Activated naive CD4-positive, alpha-beta T cell treated with anti-CD3 and anti-CD28 coated beads, Interleukin-2, amount 50 U/mL, for 72 hours (primary cell): ENCODE measurements at places on chromosomes 2 and 18. TPM values are rescaled to one million over a fixed set of nuclear protein-coding genes. Genes with fewer than 3 reads are reported as not detected.

The ZNF513 gene
- 10.7 TPM for total RNA-seq

The AQP4 gene
- not detected for total RNA-seq

The APOB gene
- not detected for total RNA-seq

The CWC22 gene
- 21.4 TPM for total RNA-seq

The GPR35 gene
- 7.9 TPM for total RNA-seq

The TEKT4 gene
- not detected for total RNA-seq

The ABCG5 gene
- not detected for total RNA-seq

GRCh38 chr2:241788135-241788534, 11.5 kb downstream of the GAL3ST2 start:
- no peak for DNase-seq

- no peak for DNase-seq
Measured at GRCh38 chr2:38284971-38285370, 92.1 kb downstream of the ATL2 start.

- no peak for DNase-seq
Measured at GRCh38 chr18:8658858-8659485, 46.4 kb upstream of the MTCL1 start.

- DNase-seq: no peak
Measured at GRCh38 chr2:223469270-223470046, 132.7 kb downstream of the SCG2 start.

DNA sequence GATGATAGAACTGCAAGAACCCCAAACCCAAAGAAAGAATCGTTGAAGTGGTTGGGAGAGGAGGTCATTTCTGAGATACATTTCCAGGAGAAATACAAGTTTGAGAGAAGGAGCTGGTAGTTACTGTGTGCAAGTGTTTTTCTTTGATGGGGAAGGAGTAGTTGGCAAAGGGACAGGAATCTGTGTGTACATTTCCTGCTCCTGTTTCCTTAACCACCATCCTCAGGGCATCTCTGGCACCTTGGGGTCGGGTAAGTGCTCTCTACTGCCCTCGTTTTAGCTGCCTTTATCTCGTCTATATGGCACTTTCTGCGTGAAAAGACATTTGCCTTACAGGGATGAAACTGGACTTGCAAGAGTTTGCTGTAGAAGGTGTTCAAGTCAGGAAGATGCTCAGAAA, 27.3 kb downstream of the CDC42EP3 start:
- DNase-seq: no peak

DNA sequence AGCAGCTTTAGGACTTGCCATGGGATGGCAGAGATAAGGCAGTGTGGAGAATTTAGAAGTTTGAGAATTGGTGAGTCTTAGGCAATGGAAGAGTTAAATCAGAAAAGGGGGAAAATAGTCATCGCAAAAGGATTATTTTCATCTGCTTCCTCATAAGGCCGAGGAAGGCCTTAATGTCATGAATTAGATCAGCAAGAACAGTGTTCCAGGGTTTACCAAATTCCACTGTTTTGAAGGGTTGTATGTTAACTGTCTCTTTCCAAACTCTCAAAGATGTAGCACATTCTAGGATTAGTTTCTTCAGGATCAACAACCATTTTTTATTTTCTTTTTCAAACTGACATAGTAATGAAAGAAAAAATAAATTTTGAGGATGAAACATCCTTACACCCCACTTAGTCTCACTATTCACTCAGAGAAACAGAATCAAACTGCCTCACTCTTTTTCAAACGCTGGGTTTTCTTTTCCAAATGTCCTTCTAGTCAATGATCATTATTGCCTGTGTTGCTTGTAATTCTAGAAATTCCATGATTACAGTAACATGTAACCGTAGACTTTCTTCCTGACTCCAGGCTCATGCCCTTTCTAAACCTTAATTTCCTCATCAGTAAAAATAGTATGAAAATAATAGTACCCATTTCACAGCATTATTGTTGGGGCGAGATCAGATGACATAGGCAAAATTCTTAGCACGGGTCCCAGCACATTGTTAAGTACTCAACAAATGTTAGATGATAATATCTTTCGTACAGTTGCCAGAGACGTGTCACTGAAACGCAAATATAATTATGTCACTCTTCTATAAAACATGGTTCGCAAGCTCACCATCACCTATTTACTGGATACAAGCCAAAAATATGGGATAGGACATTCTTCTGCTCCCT, 23.6 kb downstream of the ZEB2 start:
- no peak for DNase-seq

DNA sequence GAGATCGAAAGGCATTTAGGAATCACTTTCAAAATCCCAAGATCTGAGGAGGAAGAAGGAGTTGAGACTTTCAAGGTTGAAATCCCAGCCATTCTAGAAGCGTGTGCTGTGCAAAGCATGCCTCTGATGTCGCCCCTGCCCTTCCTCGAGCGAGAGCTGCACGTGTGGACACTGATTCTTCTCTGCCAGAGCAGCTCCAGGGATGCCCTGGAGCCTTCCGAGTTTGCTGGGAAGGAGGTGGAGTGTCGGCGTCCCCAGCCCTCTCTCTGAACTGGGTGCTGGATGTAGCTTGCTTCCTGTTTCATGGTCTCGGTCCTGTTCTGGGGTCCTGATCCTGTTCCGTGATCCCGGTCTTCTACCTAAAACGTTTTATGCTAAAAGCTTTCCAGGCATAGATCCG, 76.1 kb downstream of the TWIST2 start:
- no peak for DNase-seq

- no peak for DNase-seq
Measured at GRCh38 chr2:187574969-187575750, 20.9 kb upstream of the TFPI start.

- no peak for DNase-seq
Measured at GRCh38 chr18:79520478-79521390, 125.0 kb downstream of the NFATC1 start.

- no peak for DNase-seq
Measured at GRCh38 chr2:85447222-85447585, 28.7 kb downstream of the SH2D6 start.

GRCh38 chr2:136022396-136023146, 37.1 kb upstream of the DARS1 start:
- no peak for DNase-seq

DNA sequence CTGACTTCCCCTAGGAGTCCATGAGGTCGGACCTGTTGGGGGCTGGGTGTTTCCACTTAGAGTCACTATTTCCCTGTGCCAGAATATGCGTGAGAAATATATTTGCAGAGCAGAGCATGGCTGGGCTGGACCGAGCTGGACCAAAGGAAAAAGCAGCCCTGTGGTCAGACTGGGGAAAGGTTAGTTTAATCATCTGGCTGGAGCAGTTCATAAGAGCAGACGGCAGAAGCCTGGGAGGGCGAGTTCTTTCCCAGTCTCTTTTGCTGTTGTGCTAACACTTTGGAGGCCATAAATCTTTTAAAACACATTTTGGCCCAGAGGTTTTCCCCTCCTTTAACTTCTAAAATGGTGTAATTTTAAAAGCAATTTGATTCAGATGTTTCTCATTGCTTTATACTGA, 66.5 kb downstream of the GLI2 start:
- DNase-seq: no peak

DNA sequence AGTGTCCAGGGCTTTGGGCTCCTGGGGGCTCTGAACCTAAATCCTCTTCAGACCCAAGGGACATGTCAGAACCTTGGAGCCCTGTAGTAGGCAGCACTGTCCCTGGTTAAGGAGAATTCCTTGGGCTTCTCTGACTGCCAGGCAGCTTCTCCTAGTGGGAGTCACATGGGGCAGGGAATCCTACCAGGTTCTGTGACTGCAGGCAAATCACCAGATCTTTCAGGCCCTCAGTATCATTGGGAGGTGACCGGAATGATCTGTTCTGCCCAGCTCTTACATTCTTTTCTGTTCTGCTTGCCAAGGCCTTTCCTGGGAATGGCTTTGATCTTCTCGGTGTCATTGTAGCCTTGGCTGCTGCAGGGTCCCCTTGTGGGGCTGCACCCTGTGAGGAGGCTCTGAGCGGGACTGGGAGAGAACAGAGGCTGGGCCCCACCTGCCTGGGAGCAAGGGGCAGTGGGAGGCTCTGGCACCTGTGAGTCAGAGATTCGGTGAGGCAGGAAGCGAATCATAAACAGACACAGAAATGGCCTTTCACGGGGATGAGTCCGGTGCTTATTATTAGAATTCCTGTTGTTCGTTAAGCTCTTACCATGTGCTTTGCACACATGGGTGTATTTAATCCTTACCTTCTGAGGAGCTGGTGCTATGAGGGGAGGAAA, 14.1 kb downstream of the CEP68 start:
- no peak for DNase-seq

GRCh38 chr2:191051825-191052778, 38.1 kb upstream of the STAT1 start:
- no peak for DNase-seq

GRCh38 chr2:191670076-191670475, 7.9 kb upstream of the NABP1 start:
- no peak for DNase-seq

- no peak for DNase-seq
Measured at GRCh38 chr18:9348766-9349165, 14.2 kb downstream of the TWSG1 start.

GRCh38 chr2:43139501-43139900, 86.9 kb downstream of the ZFP36L2 start:
- DNase-seq: peak; percentile 40
